ENCODE measurements at places on chromosomes 4 and X. TPM values are rescaled to one million over a fixed set of nuclear protein-coding genes. Genes with fewer than 3 reads are reported as not detected.

DNA sequence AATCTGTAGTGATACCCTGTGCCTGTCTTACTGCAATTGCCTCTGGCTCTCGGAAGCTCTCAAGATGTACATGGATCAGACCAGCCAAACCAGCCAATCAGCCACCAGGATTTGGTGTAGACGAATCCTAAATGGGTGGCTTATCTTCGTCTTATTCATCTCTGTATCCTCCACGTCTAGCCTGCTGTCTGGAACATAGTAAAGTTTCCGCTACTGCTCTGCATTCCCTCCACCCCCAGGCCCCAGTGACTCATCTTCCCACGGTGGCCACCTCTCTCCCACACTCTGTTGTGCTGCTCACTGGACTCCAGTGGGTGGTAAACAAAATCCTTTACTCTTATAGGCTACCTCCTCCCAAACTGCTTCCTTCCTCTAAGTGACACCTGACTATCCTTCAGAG is 37.8 kb downstream of the SEPTIN6 start:
- peak overlapping the region; percentile 35 for H3K27ac ChIP-seq
- peaks cover 25% of the 10 kb centered on the region for H3K36me3 ChIP-seq
- no peaks in the 10 kb centered on the region for H3K27me3 ChIP-seq
- no peak for DNase-seq
- no peak overlapping the region for H3K4me3 ChIP-seq

The SUPT20HL2 gene
- not detected for total RNA-seq

The NSG1 gene
- 22.3 TPM for total RNA-seq

DNA sequence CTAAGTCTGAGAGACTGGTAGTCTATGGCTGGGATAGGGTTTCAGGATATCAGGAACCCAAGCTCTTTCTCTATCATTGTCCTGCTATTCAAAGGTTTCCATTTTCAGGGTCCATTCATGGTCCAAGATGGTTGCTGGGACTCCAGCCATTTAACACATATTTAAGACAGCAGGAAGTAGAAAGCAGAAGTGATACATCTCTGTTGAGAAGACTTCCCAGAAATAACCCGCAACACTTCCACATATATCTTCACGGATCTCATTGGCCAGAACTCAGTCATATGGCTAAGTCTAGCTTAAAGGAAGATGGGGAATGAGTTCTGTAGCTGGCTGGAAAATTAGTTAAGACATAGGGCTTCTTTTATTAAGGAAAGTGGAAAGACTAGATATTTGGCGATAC is 23.8 kb downstream of the CTSO start:
- H3K4me1 ChIP-seq: no peaks in the 10 kb centered on the region
- H3K36me3 ChIP-seq: peaks cover 36% of the 10 kb centered on the region
- H3K27me3 ChIP-seq: no peaks in the 10 kb centered on the region
- DNase-seq: no peak

- H3K4me3 ChIP-seq: no peak overlapping the region
- no peak for DNase-seq
- no peak overlapping the region for H3K27ac ChIP-seq
These were observed 49.5 kb downstream of the DCLK2 start for GRCh38 chr4:150127757-150128156.

The RBBP7 gene
- 120 TPM for total RNA-seq

The IL2RG gene
- 0.94 TPM for total RNA-seq

DNA sequence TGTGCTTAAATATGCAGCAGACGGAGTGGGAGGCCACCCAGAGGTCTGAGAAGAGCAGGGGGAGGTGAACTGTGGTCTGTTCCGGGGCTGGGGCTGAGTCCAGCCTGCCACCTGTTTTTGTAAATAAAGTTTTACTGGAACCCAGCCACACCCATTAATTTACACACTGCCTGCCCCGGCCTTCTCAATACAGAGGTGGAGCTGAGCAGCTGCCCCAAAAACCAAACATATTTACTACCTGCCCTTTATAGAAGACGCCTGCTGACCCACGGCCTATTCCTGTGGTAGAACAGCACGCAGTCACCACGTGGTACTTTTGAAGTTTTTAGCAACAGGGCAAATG is 45.9 kb downstream of the FGFRL1 start:
- peaks cover 8% of the 10 kb centered on the region for H3K4me1 ChIP-seq
- no peak for DNase-seq
- no peak overlapping the region for H3K27ac ChIP-seq
- H3K27me3 ChIP-seq: peaks cover 24% of the 10 kb centered on the region
- no peak overlapping the region for H3K4me3 ChIP-seq
- no peaks in the 10 kb centered on the region for H3K36me3 ChIP-seq

GRCh38 chrX:19867411-19867732 is 20.0 kb downstream of the SH3KBP1 start:
- no peak overlapping the region for H3K4me3 ChIP-seq
- peaks cover 3% of the 10 kb centered on the region for H3K27me3 ChIP-seq
- H3K4me1 ChIP-seq: peaks cover 43% of the 10 kb centered on the region
- no peak overlapping the region for H3K27ac ChIP-seq
- no peak for DNase-seq
- no peaks in the 10 kb centered on the region for H3K36me3 ChIP-seq

DNA sequence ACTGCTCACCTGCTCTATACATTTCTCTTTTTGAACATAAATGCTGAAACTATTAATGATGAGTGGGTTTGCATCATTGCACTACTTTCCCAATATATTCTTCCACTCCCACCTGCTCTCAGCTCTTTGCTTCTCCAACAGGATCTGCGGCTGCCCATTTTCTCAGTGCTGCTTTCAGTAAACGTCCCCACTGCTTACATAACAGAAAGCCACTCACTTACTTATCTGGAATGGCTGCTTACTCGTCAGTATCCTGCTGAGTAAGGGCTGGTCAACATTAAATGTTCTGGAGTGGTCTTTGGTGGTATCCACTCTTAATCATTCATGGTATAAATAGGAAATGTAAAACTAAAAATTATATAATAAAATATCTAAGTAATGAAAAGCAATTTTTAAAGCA is 112.8 kb upstream of the HPF1 start:
- DNase-seq: no peak
- H3K36me3 ChIP-seq: no peaks in the 10 kb centered on the region
- H3K4me1 ChIP-seq: peaks cover 7% of the 10 kb centered on the region
- H3K27ac ChIP-seq: no peak overlapping the region
- no peaks in the 10 kb centered on the region for H3K27me3 ChIP-seq

GRCh38 chr4:119750771-119751170 is 122.2 kb upstream of the PDE5A start:
- DNase-seq: no peak
- no peak overlapping the region for H3K27ac ChIP-seq
- H3K4me1 ChIP-seq: no peaks in the 10 kb centered on the region
- H3K27me3 ChIP-seq: no peaks in the 10 kb centered on the region
- H3K36me3 ChIP-seq: no peaks in the 10 kb centered on the region

DNA sequence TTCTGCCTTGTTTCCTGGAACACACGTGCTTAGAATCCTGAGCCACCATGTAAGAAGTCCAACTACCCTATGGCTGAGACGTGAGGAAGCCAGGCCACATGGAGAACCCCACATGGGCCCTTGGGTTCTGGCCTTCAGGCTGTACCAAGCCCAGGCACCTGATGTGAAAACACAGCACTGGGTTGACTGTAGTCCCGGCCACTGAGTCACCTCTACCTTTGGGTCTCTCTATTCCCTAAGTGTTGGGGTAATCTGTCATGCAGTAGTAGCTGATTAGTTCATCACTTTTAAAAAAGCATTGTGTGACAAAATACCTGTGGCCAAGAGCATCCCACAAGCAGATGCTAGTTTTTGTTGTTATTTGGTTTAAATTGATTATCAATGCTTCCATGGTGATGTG is 24.3 kb downstream of the CFAP97 start:
- H3K36me3 ChIP-seq: peaks cover 8% of the 10 kb centered on the region
- peaks cover 33% of the 10 kb centered on the region for H3K4me1 ChIP-seq
- no peak for DNase-seq

The ERAS gene
- total RNA-seq: not detected

The CLGN gene
- total RNA-seq: 3.4 TPM

The CXCL8 gene
- total RNA-seq: not detected

GRCh38 chrX:20265221-20265725 is 1.4 kb downstream of the RPS6KA3 start:
- peak; percentile 12 for DNase-seq
- peaks cover 19% of the 10 kb centered on the region for H3K4me1 ChIP-seq
- H3K27me3 ChIP-seq: peaks cover 24% of the 10 kb centered on the region
- peak overlapping the region; percentile 69 for H3K27ac ChIP-seq

- no peaks in the 10 kb centered on the region for H3K27me3 ChIP-seq
- H3K4me3 ChIP-seq: no peak overlapping the region
- no peak for DNase-seq
- peak overlapping the region; percentile 79 for H3K27ac ChIP-seq
- peaks cover 32% of the 10 kb centered on the region for H3K36me3 ChIP-seq
These were observed 31.1 kb downstream of the OCIAD1 start for GRCh38 chr4:48862038-48862437.

DNA sequence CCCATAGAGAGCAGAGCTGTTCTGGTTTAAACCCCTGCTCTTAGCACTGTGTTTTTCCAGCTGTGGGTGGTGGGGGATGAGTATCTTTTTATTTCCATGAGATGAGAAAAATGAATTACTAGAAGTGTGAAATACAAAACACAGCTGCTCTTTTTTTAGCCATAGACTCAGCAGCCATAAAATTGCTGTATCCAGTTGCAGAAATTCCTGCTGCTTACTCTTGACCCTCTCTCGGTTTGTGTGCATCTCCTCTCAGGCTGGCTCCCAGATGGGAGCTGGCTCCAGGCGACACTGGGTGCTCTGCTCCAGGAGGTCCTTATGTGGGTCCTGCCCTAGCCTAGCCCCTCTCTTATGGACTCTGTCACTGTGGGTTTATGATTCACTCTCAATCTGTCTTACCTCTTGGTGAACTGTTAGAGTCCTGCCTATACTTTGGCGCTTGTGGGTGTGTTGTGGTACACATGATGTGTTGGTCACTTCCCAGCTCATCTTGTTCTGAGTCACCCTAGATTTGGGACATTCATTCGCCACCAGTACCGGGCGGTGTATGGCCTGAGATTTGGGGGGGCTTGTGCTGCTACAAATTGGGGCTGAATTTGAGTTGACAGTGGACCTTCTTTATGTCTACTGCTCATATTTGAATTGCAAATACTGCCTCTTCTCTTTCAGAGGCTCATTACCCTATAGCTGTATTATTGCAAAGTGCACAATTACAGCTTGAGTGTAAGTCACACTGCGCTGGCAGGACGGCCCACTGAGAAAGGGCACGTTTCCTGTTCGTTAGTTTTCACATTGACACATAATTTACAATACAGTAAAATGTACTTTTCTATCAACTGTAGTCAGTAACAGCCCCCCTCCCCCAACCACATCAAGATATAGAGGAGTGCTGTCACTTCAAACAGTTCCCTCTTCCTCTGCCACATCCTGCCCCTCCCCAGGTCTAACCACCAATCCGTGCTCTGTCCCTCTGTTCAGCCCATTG is 46.9 kb upstream of the MSANTD1 start:
- H3K27me3 ChIP-seq: no peaks in the 10 kb centered on the region
- no peak overlapping the region for H3K4me3 ChIP-seq
- H3K36me3 ChIP-seq: peaks cover 11% of the 10 kb centered on the region
- DNase-seq: no peak
- H3K4me1 ChIP-seq: no peaks in the 10 kb centered on the region
- no peak overlapping the region for H3K27ac ChIP-seq

The PRSS12 gene
- 14.1 TPM for total RNA-seq

DNA sequence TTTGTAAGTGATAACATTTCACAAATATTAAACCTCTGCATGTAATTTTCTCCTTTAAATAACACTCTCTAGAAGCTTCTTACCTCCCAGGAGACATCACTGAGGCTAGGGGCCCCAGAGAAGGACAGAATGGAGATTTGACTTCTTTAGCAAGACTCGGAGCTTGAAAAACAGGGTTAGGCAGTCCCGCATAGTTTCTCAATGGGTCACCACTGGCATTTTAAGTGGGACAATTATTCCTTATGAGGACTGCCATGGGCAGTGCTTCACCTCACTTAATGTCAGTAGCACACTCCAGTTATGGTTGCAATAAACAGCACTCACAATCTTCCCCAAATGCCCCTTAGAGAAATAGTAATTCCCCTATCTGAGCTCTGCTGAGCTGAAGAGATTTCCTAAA is 66.7 kb upstream of the NOCT start:
- H3K27me3 ChIP-seq: no peaks in the 10 kb centered on the region
- no peak overlapping the region for H3K27ac ChIP-seq
- no peak for DNase-seq
- H3K4me1 ChIP-seq: peaks cover 7% of the 10 kb centered on the region

The OFD1 gene
- 22.8 TPM for total RNA-seq

GRCh38 chrX:3046253-3047240 is 5.3 kb downstream of the ARSF start:
- H3K27me3 ChIP-seq: no peaks in the 10 kb centered on the region
- H3K4me1 ChIP-seq: peaks cover 14% of the 10 kb centered on the region
- no peak for DNase-seq
- no peak overlapping the region for H3K4me3 ChIP-seq

DNA sequence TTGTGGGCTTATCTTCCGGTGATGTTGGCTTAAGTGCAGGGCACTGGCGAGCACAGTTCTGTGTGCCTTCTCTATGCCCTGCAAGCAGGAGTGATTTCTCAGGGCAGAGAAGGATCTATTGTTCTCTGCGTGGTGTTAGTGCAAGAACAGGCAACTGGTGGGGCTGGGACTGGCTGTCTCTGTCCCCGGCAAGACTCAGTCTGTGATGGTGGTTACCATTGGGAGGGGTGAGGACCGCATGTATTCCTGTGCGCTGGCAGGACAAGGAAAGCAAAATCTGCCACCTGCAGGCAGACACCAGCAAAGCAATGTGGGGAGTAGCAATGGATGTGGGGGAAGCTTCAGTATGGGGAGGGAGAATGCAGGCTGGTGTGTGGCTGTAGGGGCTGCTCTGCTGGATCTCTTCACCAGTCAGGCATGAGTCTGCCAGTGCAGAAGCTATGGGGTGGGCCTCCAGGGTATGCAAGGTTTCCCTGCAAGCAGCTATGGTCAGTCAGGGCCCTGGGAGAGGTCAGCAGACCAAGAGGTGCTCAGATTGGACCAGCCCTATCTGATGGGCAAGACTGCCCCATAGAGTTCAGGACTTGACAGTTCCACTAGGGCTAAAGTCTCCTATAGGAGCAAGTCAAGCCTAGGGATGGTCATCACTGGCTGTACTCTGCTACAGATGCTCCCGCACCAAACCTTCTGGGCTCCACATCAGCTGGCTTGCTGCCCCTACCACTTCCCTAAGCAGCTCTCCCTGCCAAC is 16.8 kb downstream of the PF4 start:
- H3K27me3 ChIP-seq: peaks cover 6% of the 10 kb centered on the region
- H3K36me3 ChIP-seq: peaks cover 38% of the 10 kb centered on the region
- no peak overlapping the region for H3K27ac ChIP-seq
- peak; percentile 82 for DNase-seq
- H3K4me1 ChIP-seq: peaks cover 3% of the 10 kb centered on the region

DNA sequence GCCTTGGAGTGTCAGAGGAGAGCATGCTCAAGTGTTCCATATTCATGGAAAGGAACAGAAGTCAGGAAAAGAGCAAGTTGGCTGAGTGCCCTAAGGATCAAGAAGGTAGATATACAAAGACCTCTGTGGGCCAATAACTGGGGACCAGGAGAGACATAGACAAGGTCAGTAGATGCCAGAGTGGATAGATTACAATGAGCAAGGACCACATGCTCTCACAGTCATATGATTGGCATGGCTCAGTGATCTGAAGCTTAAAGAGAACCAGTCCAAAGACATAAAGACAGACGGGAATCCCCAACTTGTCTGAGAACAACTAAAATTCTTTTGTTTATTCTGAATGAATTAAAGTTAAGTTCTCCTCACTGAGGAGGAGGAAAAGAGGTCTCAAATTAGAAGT is 289.7 kb downstream of the HS3ST1 start:
- no peak overlapping the region for H3K27ac ChIP-seq
- H3K36me3 ChIP-seq: peaks cover 48% of the 10 kb centered on the region
- no peak for DNase-seq

- H3K27ac ChIP-seq: no peak overlapping the region
- peaks cover 52% of the 10 kb centered on the region for H3K27me3 ChIP-seq
- DNase-seq: peak; percentile 27
- H3K4me3 ChIP-seq: peak overlapping the region; percentile 87
- no peaks in the 10 kb centered on the region for H3K36me3 ChIP-seq
These were observed 81.9 kb upstream of the SCML1 start for GRCh38 chrX:17655211-17656034.

The ZAR1 gene
- 0.87 TPM for total RNA-seq

The IL1RAPL2 gene
- total RNA-seq: 0.07 TPM
